ENCODE measurements at places on chromosomes 11 and 22.

GRCh38 chr11:103806130-103806895, 230.1 kb upstream of the DDI1 start:
- no peak for DNase-seq

GRCh38 chr22:47835726-47836125, 1073.3 kb downstream of the TBC1D22A start:
- no peak for DNase-seq

- DNase-seq = no peak
These were observed 44.3 kb downstream of the TBC1D22A start for GRCh38 chr22:46806794-46807193.

DNA sequence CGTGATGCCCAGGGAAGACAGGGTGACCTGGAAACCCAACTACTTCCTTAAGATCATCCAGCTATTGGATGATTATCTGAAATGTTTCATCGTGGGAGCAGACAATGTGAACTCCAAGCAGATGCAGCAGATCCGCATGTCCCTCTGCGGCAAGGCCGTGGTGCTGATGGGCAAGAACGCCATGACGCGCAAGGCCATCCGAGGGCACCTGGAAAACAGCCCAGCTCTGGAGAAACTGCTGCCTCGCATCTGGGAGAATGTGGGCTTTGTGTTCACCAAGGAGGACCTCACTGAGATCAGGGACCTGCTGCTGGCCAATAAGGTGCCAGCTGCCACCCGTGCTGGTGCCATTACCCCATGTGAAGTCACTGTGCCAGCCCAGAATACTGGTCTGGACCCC, 43.5 kb upstream of the DAGLA start:
- no peak for DNase-seq

DNA sequence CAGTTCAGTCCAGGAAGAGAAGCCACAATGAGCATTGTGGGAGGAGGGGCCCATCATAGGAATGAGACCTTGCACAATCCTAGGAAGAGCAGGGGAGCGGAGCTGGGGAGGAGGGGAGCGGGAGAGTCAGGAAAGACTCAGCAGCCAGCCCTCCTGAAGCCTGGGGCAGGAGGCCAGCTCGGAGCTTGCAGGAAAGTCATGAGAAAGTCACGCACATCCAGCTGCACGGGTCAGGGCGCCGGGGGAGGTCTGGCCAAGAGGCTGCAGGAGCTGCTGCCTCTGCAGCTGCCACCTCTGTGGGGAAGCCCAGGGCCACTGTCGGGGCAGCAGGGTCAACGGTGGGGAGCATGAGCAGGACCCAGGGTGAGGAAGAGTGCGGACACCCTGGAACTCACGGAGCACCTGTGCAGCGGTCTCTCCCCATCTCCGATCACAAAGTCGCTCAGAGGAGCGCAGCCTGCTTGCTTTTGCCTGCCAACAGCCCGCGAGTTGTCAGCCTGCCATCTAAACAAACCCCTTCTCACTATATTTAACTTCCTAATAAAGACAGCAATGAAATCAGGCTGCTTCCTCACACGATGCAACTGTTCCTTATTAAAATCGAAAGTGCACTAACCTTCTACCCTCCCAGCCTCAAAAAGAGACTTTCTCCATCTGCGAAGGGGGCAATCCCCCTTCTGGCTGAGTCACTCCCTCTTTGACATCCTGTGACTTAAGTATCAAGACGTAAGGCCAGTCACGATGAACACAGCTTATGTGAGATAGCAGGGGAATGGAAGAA, 52.9 kb upstream of the RTL6 start:
- no peak for DNase-seq

GRCh38 chr11:75582895-75583717, 21.1 kb downstream of the SERPINH1 start:
- peak; percentile 1 for DNase-seq

DNA sequence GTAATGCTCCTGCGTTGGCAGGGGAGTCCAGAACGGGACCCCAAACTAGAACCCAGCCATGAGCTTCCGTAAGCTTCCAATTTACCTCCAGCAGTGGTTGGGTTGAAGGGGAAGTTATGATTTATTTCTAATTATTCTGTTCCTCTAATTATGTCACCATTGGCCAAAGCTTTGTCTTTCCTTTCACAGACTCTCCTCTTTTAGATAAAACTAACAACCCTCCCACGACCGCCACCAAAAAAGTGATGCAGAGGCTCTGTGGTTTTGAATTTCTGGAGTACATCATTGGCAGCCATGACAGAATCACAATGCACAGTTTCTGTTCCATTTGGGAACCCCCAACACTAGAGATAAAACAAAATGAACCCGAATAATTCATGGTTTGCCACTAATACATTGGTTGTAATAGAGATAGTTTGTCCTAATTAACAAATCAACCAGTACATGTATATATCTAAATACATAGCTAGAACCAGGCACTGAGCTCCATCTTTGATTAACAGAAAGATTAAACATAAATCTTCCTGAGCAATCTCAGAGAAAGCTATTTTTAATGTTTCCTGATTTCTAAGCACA, 64.3 kb downstream of the ETS1 start:
- no peak for DNase-seq
